ENCODE measurements at places on chromosomes 7 and 10.

DNA sequence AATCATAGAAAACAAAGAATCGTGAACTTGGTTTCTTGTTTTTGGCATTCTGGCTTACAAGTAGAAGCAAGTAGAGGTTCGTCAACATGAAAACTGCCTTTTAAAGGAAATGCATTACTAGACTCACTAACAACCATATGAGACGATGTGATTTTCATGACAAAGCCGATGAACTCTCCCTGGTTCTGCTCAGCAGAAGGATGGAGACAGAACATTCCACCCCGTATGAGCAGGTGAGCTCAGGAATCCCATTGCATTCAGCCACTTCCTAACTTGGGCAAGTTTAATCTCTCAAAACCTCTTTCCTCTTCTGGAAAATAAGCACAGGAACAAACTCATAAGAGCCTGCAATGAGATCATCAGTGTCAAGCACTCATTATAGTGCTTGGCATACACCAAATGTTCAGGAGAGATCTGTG lies 57.4 kb upstream of the SVIL start:
- DNase-seq = no peak

DNA sequence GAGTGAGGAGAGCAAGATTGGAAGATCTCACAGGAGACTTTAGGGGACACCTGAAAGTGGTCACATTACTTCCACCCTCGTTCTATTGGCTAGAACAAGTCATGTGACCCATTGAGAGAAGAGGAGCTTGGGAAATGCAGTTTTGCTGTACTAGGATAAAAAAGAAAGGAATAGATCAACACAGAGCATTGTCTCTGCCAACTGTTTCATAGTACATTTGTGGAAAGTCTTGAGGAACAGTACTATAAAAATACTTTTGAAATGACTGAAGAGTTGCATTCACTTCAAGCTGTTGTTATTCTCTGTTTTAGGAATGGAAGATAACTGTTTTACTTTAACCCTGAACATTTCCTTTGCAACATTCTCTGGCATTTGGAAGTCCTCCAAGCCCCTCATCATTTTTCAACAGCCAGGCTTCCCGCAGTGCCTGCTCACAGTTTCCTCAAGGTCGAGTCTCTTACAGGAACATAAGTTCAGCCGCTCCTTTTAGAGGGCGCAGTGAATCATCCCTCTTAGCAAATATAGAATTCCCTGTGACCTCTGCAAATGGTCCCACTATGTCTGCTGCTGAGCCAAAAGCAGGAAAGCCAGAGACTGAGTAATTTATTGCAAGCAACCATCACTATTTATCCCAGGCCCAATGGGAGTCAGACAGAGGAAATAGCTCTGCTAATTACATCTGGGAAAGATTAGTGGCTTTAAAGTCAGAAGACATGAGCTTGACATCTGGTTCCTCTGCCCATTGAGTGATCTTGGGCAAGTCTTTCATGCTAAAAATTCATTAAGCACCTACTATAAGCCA lies 40.7 kb downstream of the MRPL32 start:
- DNase-seq = peak; percentile 98

GRCh38 chr7:2814186-2814945 lies 29.7 kb downstream of the GNA12 start:
- no peak for DNase-seq

DNA sequence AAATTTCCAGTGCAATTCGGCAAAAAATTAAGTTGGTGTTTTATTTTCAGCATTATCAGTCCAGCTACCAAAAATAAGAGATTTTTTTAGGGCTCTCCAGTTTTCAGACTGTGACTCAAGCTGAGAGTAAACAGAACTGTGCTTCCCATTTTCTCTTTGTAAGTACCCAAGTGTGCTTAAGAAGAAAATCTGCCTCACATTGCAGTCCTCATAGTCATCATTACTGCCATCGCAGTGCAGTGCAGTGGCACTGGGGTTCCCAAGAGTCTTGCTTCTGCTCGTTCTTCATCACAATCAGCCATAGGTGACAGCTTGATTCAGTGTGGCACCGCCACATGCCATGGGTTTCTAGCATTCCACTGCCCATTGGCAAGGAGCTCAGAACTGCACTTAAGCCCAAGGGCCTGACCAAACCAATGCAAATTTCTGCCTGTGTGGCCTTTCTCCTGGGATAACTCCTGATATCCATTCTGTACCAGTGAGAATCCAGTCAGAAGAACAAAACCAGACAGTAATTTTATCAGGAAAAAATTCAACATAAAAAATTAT lies 25.6 kb upstream of the ERCC6 start:
- DNase-seq = no peak

- no peak for DNase-seq
These were observed 38.6 kb downstream of the FZD1 start for GRCh38 chr7:91302794-91303193.

DNA sequence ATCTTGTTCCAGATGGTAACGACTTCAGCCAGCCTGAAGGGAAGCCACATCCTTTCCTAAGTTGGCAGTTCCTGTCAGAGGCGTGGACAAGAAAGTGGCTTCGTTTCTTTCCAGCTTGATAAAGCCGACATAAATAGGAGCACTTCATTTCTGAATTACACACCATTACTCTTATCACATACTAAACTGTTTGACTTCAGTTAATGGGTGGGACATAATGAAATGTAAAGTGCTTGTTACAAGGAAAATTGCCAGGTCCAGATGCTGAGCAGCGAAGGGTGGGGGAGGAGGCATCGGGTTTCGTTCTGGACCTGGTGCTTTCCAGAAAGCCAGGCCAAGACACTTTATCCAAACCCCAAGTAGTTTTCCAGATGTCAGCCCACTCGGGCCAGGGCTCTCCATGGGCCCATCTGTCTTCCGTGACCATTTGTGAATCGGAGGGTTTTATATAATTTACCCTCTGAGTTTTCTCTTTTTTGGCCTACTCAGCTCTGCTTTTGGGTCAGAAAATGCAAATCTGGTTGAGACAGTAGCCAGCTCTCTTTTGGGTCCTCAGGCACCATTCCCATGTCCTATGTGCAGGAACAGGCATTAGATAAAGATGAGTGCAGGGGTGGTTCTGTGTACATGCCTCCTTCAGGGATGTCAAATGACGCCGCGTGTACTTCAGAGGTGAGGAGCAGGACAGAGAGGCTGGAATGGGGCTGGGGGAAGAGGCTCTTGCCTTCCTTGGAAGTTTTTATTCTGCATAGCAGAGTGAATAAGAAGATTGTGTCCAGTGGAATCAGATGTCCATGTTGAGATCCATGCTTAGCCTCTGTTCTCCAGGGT lies 90.2 kb downstream of the TACC2 start:
- no peak for DNase-seq

GRCh38 chr10:17497446-17498030 lies 43.1 kb upstream of the ST8SIA6 start:
- no peak for DNase-seq

- no peak for DNase-seq
These were observed 22.1 kb downstream of the STAMBPL1 start for GRCh38 chr10:88901984-88902789.

DNA sequence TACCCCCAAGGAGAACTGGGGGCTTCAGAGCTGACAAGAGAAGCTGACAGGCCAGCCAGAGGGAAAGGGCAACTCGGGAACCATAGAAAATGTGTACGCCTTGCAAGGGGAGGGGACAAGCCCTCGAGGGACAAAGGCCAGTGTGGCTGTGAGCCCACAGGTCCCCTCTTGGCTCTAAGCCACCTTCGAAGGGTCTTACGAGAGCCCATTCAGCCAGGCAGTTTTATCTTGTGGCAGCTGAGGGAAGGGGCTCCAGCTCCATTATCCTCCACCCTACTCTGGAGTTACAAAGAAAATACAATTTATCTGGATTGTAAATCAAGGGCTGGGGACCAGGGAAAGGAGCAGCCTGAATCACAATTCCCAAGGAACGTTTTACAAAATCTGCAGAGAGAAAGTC lies 159.5 kb upstream of the ZMIZ1 start:
- DNase-seq = no peak

GRCh38 chr7:1440620-1441019 lies 18.6 kb downstream of the MICALL2 start:
- no peak for DNase-seq

DNA sequence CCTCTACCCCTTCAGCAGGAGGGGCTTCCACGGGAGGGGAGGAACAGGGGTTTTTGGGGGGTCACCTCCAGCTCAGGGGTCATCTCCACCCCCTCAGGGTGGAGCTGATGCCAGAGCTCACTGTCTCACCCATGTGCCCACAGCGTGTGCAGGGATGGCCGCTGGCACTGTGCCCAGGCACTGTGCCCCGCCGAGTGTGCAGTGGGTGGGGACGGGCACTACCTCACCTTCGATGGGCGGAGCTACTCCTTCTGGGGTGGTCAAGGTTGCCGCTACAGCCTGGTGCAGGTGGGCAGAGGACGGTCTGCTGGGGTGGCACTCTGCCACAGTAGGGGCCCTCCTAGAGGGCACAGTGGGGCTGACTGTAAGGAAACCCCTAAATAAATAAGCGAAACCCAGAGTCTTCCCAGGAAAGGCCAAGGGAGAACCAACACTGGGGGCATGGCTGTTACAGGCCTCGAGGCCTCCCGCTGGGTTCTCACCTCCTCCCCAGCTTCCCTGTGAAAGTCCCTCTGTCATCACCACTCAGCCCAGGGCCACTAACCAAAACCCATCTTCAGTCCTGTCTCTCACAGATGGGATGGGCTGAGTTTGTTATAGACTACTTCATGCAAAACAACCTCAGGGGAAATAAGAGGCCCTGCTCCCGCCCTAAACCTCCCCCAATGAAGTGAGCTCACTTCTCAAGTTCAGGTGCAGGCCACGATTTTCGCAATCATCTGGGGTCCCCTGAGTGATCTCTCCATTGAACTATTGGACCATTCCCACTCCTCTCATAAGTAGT lies 7.4 kb upstream of the ZNF467 start:
- no peak for DNase-seq
